ENCODE measurements at places on chromosomes 1 and 21.

- DNase-seq, result no peak
Measured at GRCh38 chr1:100184536-100184935, 6.5 kb upstream of the LRRC39 start.

DNA sequence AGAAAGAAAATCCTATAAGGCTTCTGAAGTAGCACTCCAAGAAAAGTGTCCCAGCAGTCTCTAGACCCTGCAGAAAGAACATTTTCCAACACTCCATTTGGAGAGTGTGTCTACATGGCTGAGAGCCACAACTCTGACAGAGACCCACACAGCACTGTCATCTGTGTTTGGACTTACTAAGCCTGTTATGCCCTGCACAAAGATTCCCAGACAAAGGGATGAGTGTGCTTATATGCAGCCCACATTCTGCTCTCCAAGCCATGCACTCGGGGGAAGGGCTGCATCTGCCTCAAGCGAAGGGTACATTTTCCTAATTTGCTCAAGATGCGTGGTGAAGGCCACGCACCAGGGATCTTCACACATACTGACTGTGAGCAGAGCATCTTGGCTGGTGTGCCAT is 24.4 kb upstream of the SLAMF6 start:
- no peak for DNase-seq

- no peak for DNase-seq
Measured at GRCh38 chr1:235739124-235739523, 89.5 kb upstream of the GNG4 start.

DNA sequence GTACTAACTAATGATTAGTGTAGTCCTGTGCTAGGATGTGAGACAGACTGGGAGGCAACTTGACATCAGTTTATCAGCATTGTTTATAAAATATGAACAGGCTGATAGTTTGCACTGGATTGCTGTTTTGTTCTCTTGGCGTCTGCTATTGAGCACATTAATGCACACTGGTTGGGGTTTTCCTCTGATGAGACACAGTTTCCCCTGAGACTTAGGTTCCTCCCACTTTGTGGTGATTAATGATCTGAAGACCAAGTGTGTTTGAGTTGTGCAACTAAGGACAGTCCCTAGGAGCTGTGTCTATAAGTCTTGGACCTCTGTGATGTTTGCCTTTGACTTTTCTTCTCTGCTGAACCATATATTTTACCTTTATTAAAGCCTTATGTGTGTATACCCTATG is 1015.4 kb downstream of the AMY1C start:
- no peak for DNase-seq

GRCh38 chr1:77360256-77360655 is 78.4 kb downstream of the AK5 start:
- no peak for DNase-seq

GRCh38 chr1:99490031-99490430 is 155.9 kb upstream of the PALMD start:
- DNase-seq, result no peak

- DNase-seq, result no peak
Measured at GRCh38 chr1:240720976-240721375, 109.0 kb upstream of the GREM2 start.

- no peak for DNase-seq
Measured at GRCh38 chr21:45257673-45258341, 29.9 kb downstream of the POFUT2 start.

DNA sequence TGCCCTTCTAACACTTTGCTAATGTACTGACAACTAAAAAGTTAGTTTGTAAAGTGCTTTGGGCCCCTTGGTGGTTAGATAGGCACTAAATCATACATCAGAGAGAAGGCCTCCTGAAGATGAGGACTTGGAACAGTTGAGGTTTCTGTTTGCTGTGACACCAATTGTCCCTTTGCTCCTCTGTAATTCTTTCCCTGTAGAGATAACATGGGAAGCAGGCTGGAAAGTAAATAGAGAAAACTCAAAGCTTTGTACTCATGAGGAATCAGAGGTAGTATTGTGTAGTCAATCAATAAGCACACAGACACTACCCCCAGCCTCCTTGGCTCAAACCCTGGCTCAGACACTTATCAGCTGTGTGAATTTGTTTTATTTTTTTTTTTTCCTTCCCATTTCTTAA is 31.6 kb upstream of the BARHL2 start:
- DNase-seq, result no peak

DNA sequence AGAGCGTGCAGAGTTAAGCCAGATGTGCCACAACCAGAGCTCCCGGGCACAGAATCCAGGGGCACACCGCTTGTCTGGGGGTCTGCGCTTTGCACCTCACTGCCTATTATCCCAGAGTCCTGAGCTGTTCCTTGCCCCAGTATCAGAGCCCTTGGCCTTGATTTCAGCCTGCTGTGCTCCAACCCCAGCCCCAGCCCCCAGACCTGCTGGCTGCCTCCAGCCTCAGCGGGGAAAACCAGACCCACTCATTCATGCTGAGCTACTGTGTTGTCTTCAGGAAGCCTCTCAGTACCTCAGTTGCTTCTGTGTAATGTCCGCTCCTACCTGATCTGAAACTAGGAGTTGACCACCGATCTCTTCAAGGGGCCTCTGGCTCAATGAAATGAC is 1.1 kb downstream of the IKBKE start:
- DNase-seq, result no peak

DNA sequence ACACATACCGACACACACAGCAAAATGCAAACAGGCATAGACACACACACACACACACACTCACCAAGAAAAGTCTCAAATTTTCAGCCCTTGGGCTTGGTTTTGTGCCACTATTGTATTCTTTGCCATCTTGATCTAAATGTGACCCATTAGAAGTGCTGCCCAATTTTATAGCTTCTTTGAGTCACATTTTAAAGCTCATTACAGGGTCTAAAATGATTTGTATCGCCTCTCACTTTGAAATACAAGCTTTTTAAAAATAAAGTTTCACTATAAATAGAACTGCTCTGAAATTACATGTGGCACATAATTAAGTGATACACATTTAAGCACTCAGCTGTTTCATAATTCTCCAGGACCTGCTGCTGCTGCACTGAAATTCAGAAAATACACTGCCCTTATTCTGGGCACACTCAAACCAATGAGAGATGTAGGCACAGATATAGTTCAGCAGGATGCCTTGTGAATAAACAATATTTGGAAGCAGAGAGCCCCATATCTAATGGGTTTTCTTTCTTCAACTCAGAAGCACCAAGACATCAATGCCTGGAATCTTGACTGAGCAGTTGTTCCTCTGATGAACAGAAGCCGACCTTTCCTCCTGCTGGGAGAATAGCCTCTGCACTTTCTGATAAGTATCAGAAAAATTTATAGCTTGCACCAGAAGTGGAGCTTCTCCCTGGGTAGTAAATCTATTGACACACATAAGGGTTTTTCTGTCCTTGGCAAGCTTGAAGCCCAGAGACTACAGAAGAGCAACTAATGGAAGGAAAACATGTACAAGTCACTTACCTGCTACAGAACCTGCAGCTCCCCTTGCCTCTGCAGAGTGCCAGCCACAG is 37.0 kb upstream of the PLPPR4 start:
- DNase-seq, result no peak

- no peak for DNase-seq
Measured at GRCh38 chr1:165912638-165913037, 85.2 kb downstream of the UCK2 start.

DNA sequence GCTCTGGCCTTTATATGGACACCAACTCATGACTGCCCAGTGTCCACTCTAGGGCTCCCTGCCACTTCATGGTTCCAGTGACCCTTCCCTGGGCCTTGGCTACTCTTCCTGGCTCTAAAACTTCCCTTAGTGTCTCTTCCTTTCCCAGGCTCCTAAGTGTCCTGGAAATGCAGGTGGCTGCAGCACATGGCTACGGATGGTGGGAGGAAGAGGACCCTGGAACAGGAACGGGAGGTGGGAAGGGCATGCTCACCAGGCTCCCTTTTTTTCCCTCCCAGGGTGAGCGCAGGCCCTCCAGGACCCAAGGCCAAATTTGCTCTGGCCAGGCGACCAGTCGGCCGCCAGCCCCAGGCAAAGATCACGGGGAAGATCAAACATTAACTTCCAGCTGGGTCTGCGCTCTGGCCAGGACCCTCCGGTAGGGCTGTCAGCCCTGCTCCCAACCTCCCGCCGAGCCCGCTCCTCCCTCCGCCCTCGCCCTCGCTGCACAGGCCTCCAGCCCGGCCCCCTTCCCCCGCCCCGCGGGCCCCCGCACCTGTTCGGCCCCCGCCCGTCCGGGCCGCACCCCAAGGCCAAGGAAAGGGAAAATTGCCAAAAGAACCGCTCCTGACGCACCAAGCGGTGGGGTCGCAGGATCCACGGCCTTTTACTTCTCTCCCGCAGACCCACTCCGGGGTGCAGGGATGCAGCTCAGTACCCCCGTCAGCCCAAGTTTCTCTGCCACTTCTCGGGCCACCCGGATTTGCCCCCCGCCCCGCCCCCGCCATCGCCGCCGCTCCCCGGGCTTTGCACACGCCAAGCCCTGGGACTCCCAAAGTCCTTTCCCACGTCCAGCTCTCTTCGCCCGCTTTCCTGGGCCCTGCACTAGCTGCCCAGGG is 894 bp downstream of the TCEA3 start:
- DNase-seq, result no peak

DNA sequence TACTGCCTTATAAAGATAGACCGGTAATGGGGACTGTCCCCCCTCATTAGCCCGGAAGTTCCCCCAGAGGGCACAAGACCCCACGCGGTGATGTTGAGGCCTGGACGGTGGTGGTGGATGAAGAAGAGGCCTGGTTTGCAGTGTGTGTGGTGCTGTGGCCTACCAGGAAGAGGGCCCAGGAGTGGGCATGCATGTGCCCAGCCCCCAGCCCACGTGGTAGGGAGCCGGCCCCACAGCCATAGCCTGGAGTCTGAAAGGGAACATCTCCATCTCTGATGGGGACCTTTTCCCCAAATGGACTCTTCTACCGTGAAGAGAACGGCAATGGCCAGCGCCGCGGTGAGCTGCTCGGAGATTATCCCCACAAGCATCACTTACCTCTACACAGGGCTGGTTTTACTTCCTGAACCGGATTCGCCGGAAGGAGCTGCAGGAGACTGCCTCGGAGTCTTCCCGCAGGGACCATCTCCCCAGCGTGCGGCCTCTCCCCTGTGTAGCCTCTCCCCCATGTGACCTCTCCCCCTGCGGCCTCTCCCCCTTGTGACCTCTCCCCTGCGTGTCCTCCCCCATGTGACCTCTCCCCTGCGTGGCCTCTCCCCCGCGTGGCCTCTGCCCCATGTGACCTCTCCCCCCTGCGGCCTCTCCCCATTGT is 20.6 kb downstream of the RRP1 start:
- no peak for DNase-seq

DNA sequence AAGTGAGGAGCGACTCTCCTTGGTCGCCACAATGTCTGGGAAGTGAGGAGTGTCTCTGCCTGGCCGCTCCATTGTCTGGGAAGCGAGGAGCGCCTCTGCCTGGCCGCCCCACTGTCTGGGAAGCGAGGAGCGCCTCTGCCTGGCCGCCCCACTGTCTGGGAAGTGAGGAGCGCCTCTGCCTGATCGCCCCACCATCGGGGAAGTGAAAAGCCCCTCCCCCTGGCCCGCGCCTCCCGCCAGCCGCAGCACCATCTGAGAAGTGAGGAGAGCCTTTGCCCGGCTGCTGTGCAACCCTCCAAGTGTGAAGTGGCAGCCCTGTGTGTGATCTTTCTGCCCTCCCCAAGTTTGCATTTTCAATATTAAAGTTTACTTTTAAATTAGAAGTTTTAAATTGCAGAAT is 95.0 kb upstream of the PPP2R5A start:
- DNase-seq, result no peak

GRCh38 chr1:214425101-214425500 is 126.3 kb downstream of the PTPN14 start:
- no peak for DNase-seq

Measured in activated CD4-positive, alpha-beta T cell treated with anti-CD3 and anti-CD28 coated beads for 1 hour (primary cell).